T-cell (primary cell): ENCODE measurements at places on chromosomes 1 and 21. TPM values are rescaled to one million over a fixed set of nuclear protein-coding genes. Genes with fewer than 3 reads are reported as not detected.

DNA sequence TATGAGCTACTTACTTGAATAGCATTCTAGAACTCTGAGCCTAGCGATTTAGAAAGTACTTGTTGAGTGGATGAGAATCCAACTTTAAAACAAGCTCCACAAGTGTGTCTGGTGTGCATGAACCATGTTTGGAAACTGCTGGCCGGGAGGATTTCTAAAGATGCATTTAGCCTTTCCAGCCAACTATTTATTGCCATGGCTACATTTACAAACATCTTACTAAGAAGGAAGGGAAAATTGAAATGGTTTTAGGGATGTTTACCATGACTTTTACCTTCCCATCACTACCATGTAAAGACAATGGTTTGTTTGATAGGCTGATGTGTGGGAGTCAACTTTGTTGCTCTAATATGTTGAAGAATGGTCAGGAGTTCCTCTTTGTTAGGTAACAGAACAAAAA is 37.7 kb upstream of the ARHGAP29 start:
- no peaks in the 10 kb centered on the region for H3K36me3 ChIP-seq
- no peak overlapping the region for H3K27ac ChIP-seq
- H3K27me3 ChIP-seq = no peaks in the 10 kb centered on the region

- no peak for DNase-seq
- H3K36me3 ChIP-seq = peaks cover 61% of the 10 kb centered on the region
- no peak overlapping the region for H3K27ac ChIP-seq
- H3K4me1 ChIP-seq = peaks cover 40% of the 10 kb centered on the region
Observed at GRCh38 chr1:16393570-16394521, 26.8 kb downstream of the SZRD1 start.

DNA sequence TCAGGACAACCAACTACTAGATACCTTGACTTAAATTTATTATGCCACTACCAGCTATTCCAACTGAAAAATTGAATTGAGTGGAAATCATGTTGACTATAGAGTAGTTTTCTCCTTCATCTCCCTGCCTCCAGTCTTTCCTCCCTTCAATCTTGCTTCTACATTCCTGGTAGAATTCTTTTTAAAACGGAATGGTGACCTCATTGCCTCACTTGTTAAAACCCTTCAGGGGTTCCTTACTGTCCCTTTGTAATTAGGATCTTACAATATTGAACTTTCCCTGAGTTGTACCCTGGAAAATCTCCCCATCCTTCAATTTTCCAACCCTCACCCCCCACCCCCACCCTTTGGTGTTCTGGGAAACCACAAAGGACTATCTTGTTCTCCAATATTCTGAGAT is 82.8 kb upstream of the ZNF326 start:
- H3K4me3 ChIP-seq = no peak overlapping the region
- no peaks in the 10 kb centered on the region for H3K4me1 ChIP-seq
- no peaks in the 10 kb centered on the region for H3K36me3 ChIP-seq
- no peak overlapping the region for H3K27ac ChIP-seq
- DNase-seq = no peak

DNA sequence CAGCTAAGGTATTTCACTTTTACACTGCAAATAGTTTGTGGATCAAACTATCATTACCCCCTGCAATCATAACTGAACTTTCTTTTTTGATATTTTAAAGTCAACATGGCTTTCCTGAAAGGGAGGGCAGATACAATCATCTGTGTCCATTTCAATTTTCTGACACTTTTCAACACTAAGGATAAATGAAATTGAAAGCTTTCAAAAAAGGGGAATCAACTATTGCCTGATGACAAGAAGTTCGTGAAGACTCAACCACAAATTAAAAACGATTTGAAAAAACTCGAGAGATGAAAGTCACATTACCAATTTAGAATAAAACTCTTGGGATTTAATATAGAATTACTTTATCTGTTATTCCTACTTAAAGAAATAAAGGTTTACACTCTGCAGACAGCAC is 11.7 kb downstream of the SRSF4 start:
- no peak for DNase-seq
- peaks cover 2% of the 10 kb centered on the region for H3K36me3 ChIP-seq

DNA sequence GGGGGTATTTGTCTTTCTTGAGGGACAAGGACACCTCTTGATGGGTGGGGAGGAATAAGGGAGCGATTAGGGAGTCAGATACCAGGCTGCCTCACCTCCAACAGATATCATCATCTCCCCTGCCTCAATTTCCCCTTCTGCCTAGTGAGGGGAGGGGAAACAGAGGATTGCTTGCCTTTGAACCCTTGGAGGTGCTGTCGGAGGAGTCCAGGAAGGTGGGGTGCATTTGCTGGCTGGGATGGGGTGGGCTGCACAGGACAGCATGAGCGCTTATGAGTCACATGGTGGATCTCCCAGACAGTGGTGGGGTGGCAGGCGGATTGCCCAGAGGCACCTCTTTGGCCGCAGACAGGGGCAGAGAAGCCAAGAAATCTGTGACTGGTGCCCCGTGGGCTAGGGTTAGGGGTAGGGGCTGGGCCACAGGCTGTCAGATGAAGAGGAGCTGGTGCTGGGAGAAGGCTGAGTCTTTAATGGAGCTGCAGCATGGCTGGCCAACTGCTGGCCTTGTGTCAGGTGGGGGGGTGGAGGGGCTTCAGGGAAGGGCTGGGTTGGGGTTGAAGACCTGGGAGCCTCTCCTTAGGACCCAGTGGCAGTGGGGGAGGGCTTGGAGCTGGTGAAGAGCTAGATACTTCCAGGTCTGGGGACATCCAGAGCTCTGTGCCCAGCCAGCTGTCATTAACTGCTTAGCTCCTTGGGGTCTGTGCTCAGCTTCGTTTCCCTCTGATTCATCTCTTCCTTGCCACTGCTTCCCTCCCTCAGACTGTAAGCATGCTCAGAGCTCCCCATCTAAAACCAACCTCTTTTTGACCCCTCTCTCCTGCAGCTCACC is 7.0 kb upstream of the ADORA1 start:
- DNase-seq = no peak
- H3K27me3 ChIP-seq = peaks cover 75% of the 10 kb centered on the region
- H3K27ac ChIP-seq = no peak overlapping the region
- H3K36me3 ChIP-seq = no peaks in the 10 kb centered on the region

DNA sequence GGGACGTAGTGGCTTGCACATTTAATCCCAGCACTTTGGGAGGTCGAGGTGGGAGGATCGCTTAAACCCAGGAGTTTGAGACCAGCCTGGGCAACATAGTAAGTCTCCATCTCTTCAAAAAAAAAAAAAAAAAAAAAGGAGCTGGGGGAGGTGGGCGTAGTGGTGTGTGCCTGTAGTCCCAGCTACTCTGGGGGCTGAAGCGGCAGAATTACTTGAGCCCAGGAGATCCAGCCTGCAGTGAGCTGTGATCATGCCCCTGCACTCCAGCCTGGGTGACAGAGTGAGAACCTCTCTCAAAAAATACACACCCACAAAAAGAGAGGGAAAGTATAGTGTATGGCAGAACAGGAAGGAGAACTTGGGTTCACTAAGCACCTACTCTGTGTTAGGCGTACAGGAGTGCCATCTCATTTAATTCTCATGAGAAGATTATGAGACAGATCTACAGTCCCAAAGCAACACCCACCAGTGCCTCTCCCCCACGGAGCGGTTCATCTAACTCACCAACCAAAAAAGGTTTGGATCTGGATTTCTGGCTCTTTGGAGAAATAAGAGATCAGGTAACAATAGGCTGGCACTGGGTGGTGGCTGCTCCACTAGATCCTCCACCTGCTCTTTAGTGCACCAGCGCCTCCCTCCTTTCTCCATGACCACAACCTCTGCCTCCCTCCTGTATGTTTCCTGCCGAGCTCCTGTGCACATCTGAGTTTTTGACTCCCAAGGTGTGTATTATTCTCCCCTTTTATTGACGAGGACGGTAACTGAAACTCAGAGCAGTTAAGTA is 1.4 kb upstream of the TRAF5 start:
- peaks cover 21% of the 10 kb centered on the region for H3K4me1 ChIP-seq
- no peak overlapping the region for H3K27ac ChIP-seq
- no peaks in the 10 kb centered on the region for H3K27me3 ChIP-seq

- no peak overlapping the region for H3K27ac ChIP-seq
- DNase-seq = no peak
- no peak overlapping the region for H3K4me3 ChIP-seq
- no peaks in the 10 kb centered on the region for H3K36me3 ChIP-seq
- no peaks in the 10 kb centered on the region for H3K27me3 ChIP-seq
Observed at GRCh38 chr1:208309771-208310170, 65.6 kb upstream of the PLXNA2 start.

GRCh38 chr1:95384567-95384966 is 150.6 kb downstream of the RWDD3 start:
- no peak overlapping the region for H3K27ac ChIP-seq
- H3K36me3 ChIP-seq = no peaks in the 10 kb centered on the region
- DNase-seq = no peak
- no peaks in the 10 kb centered on the region for H3K27me3 ChIP-seq
- no peaks in the 10 kb centered on the region for H3K4me1 ChIP-seq

DNA sequence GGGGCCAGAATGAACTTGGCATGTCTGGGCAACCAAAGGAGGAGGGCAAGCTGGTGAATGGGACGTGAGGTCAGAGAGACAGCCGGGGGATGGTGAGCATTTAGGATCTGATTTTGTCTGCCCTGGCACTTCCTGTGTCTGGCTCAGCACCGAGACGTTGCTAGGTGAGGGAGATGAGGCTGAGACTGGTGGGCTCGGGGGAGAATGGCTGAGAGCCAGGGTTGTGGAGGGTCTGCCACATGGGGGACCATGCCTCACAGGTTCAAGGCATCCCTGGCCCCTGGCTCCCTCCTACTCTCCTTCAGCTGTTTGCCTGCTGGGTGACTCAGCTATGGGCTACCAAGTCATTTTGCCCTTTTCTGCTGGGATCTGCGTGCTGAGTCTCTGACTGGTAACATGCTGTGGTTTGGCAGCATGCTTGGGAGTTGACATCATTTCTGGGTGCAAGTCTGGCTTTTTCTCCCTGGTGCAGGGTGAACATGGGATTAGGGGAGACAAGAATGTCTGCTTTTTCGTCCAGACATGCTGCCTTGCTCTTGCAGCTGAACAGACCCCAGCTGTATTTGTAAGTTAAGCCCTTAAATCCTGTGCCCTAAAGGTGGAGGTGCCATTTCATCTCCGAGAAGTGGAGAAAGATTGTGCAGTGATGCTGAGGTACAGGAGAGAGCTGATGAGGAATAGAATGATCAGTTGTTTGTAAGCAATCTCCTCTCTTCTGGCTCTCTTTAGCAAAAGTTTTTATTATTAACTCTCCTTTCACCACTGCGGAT is 17.6 kb downstream of the GALNT2 start:
- peaks cover 13% of the 10 kb centered on the region for H3K4me1 ChIP-seq
- H3K27ac ChIP-seq = no peak overlapping the region
- H3K36me3 ChIP-seq = no peaks in the 10 kb centered on the region

- no peak for DNase-seq
- H3K4me3 ChIP-seq = no peak overlapping the region
- H3K4me1 ChIP-seq = no peaks in the 10 kb centered on the region
- H3K27ac ChIP-seq = no peak overlapping the region
- no peaks in the 10 kb centered on the region for H3K36me3 ChIP-seq
Observed at GRCh38 chr21:37757606-37758376, 158.5 kb downstream of the KCNJ6 start.

GRCh38 chr1:13832536-13832935 is 132.5 kb downstream of the PRDM2 start:
- H3K27me3 ChIP-seq = peaks cover 25% of the 10 kb centered on the region
- peaks cover 6% of the 10 kb centered on the region for H3K4me1 ChIP-seq
- H3K4me3 ChIP-seq = no peak overlapping the region
- no peak overlapping the region for H3K27ac ChIP-seq
- no peaks in the 10 kb centered on the region for H3K36me3 ChIP-seq
- DNase-seq = no peak

DNA sequence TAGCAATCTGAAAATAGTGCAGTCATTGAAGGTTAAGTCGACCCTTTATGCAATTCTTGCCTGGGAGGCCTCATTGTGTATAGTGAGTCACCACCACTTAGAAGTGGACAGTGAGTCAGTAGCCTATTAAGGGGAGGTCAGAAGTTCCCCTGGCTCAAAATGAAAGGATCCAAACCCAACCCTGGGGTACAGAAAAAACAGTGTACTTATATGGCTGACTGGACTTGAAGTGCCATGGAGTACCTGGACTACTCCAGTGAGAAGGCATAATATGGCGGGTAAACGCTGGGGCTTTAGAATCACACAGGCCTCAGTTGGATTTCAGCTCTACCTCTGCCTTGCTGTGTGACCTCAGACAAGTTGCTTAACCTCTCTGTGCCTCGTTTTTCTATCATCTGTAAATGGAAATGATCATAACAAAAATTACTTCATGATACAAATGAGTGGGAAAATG is 2.2 kb upstream of the BCL9 start:
- no peak for DNase-seq
- peaks cover 27% of the 10 kb centered on the region for H3K4me1 ChIP-seq
- H3K27me3 ChIP-seq = no peaks in the 10 kb centered on the region
- H3K4me3 ChIP-seq = no peak overlapping the region

DNA sequence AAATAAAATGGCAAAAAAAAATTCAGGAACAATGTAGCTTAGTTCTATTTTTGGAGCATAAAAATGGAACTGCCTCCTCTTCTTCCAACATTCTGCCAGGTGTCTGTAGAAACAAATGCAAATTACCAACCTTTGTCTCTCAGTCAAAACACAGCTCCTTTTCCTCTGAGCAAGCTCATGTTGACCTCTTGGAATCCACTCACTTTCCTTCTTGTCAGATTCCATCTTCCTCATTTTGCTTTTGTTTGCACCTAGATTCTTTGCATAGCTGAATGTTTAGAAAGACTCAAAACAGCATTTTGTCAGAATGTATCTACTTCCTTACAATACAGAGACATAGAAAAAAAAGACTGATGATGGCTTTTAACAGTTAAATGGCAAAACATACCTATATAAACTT is 178.2 kb downstream of the ADGRL2 start:
- no peak for DNase-seq
- no peaks in the 10 kb centered on the region for H3K27me3 ChIP-seq
- H3K4me1 ChIP-seq = no peaks in the 10 kb centered on the region
- H3K36me3 ChIP-seq = no peaks in the 10 kb centered on the region
- no peak overlapping the region for H3K27ac ChIP-seq

DNA sequence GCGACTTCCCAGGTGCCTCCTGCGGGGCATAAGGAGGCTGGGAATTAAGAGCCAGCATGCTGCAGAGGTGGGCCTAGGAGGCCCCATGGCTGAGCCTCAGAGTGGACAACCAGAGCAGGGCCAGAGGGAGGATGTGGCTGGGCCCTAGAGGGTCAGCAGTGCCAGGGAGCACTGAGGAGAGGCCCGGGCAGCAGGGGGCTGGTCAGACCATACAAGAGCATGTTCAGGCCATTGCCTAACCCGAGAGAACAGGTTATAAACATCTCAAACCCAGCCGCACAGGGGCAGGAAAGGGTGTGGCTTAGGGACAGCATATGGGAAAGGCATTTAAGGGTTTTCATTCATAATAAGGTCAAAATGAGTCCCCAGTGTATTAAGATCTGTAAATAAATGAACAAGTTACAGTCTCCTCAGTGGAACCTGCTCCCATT is 51.1 kb downstream of the IER5 start:
- no peak overlapping the region for H3K27ac ChIP-seq
- no peaks in the 10 kb centered on the region for H3K27me3 ChIP-seq
- H3K4me1 ChIP-seq = peaks cover 3% of the 10 kb centered on the region
- H3K36me3 ChIP-seq = no peaks in the 10 kb centered on the region
- DNase-seq = no peak

GRCh38 chr1:10789803-10790702 is 6.4 kb downstream of the CASZ1 start:
- DNase-seq = no peak
- H3K27me3 ChIP-seq = peaks cover 67% of the 10 kb centered on the region
- no peak overlapping the region for H3K4me3 ChIP-seq

Gene AQP10
- not detected for total RNA-seq

Gene TSPEAR
- total RNA-seq = not detected

Gene AMY1A
- total RNA-seq = not detected

Gene FCRL6
- total RNA-seq = 5.1 TPM

Gene VAMP3
- total RNA-seq = 52.1 TPM

Gene DIO1
- total RNA-seq = not detected

Gene KPRP
- not detected for total RNA-seq

Gene DMRTA2
- not detected for total RNA-seq

Gene NUDT4B
- total RNA-seq = 0.55 TPM

Gene BCAR3
- 1.4 TPM for total RNA-seq

Gene BRDT
- total RNA-seq = not detected

Gene OR2L2
- total RNA-seq = 0.07 TPM
